Activated CD4-positive, CD25-positive, alpha-beta regulatory T cell treated with anti-CD3 and anti-CD28 coated beads, Interleukin-2, amount 50 U/mL, for 16 hours (primary cell): ENCODE measurements at places on chromosomes 12 and 14.

DNA sequence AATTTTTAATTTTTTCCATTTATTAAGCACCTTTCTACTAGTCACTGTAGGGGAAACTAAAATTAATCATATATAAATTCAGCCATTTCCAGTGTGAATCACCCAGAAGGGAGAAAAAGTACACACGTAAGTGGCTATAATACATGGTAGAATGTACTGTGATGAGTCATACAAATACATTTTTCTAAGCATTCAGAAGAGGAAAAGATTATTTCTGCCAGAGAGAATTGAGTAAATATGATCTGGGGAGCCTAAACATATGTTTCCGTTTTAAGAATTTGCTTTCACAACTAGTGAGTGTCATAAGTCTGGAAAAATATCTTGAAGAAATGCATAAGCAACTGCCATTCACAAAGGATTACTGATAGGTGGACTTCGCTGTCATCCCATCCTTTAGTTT, 102.8 kb downstream of the TGFB3 start:
- no peak for DNase-seq

GRCh38 chr12:54159589-54159988, 29.2 kb downstream of the SMUG1 start:
- DNase-seq: no peak

DNA sequence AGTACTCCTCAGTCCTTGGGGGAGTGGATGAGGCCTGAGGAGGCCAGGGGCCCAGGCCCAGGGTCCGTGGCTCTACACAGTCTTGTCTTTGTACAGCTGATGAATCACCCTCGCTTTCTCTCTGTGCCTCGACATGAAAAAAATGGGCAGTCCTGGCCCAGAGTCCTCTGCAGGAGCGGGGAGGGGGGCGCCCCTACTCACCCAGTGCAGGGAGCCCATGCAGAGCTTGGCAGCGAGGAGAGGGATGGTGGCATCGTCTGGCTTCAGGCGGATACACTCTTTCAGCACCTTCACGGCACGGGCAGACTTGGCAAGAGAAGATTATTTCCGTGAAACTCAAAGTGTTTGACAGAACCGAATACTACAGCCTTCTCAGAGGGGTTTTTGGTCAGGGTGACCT, 159.3 kb downstream of the TTC7B start:
- DNase-seq: no peak

GRCh38 chr14:98725676-98726075, 546.3 kb downstream of the BCL11B start:
- DNase-seq: no peak

GRCh38 chr12:22518060-22518719, 26.2 kb downstream of the C2CD5 start:
- DNase-seq: no peak
